Memory B cell (primary cell): ENCODE measurements at places on chromosomes 11 and 22.

GRCh38 chr11:43012606-43013005, 299.2 kb upstream of the API5 start:
- DNase-seq = no peak

- DNase-seq = no peak
Measured at GRCh38 chr22:20859615-20860014, 808 bp downstream of the SNAP29 start.

- peak; percentile 31 for DNase-seq
Measured at GRCh38 chr11:32960553-32961164, 55.0 kb upstream of the DEPDC7 start.

GRCh38 chr22:44642096-44642644, 59.8 kb upstream of the PRR5 start:
- no peak for DNase-seq

DNA sequence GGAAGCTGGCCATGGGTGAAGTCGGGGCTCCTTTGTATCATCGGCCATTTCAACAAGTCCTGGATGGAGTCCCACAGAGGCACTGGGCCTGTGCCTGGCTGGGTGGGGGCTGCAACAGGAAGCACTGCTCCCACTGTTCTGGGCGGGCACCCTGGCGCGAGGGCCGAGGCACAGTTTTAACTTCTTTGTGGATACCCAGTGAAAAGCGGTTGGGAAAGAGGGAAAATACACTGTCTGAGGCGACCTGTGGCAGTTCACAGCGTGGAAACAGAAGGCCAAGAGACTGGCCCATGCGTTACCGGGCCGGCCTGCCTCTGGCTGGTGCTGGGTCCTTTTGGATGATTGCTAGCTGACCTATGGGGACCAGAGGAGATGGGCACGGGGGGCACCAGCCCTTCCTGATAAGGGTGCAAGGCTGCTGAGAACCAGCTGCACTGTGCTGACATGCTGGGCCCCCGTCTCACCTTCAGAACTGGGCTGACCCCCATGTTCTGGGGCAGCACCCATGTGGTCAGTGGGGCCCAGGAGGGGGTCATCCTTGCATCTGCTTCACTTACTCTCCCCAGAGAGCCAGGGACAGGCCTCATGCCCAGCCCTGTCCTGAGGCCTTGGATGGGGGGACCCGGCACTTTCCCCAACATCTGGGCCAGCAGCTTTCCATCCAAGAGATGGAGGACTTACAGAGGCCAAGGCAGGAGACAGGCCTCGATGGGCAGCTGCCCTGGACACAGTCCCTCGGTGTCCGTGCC, 4.2 kb downstream of the OVOL1 start:
- DNase-seq = no peak

DNA sequence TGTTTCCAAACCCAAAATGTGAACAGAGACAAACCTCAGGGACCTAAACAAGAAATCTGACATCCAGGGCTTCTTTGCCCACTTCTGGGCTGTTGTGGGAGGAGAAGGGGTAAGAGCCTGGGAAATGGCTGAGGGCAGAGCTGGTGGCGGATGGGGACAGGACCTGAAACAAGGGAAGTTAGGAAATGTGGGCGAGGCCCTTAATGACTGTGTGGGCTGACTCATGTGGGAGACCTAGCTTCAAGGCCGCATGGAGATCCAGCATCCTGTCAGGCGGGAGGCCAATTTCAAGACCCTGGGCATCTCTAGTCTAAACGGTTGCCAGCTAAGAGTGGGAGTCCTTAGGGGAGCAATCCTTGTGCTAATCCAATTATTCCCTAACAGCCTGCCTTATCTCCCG, 2.1 kb upstream of the OAF start:
- DNase-seq = no peak

- DNase-seq = peak; percentile 3
Measured at GRCh38 chr22:17370026-17370765, 936 bp downstream of the CECR2 start.

- DNase-seq = peak; percentile 19
Measured at GRCh38 chr22:17639247-17639741, 737 bp downstream of the BCL2L13 start.

DNA sequence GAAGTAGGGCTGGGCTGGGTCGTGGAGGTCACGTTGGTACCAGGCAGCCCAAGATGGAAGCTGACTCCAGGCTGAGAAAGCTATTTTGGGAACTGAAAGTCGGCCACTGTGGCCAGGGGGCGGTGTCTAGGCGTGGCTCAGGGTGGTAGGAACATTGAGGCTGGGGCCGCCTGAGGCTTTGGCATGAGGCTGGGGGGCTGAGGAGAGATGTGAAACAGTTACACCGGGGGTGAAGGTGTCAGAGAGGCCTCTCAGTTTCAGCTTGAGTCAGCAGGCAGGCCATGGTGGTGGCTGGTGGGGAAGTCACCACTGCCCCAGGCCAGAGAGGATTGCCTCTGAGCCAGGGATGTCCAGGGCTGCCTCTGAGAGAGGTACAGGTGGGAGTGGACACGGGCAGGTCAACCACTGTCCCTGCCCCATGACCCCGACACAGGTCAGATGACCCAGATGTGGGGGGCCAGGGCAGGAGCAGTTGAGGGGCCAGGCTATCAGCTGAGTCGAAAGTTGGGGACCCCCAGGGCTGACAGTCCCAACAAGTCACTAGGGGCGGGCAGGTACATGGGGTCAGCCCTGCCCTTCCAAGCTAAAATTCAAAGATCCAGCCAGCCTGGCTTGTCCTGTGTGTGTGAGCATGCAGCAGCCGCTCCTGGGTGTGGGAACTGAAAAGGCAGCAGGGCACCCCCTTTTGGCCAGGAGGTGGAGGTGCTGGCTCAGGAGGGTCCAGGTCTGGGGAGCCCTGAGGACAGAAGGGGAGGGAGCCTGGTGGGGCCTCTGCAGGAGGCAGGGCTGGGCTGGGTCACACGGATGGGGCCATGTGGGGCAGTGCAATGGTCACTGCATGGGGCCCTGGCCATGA, 7.2 kb downstream of the KCNK7 start:
- peak; percentile 69 for DNase-seq

GRCh38 chr11:88799771-88800500, 265.8 kb downstream of the GRM5 start:
- DNase-seq = no peak

- no peak for DNase-seq
Measured at GRCh38 chr11:45870706-45871105, 14.7 kb upstream of the MAPK8IP1 start.

DNA sequence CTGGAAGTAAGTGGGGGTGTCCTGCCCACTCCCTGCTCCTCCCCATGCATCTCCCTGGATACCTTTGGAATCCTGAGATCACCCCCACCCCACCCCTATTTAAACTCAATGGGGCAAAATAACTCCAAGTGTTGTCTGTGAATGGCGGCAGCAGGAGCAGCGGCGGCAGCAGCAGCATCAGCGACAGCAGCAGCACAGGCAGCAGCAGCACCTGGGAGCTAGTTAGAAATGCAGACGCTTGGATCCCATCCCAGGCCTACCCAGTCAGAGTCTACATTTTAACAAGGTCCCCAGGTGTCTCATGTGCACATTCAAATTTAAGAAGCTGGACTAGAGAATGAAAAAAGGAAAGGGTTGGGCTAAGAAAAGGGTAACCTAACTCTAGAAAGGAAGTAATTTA, 82.6 kb downstream of the SEZ6L start:
- no peak for DNase-seq

GRCh38 chr22:49497266-49497665, 330.4 kb downstream of the BRD1 start:
- DNase-seq = no peak

- DNase-seq = no peak
Measured at GRCh38 chr22:38834215-38834953, 9.4 kb downstream of the NPTXR start.

- no peak for DNase-seq
Measured at GRCh38 chr11:97883086-97883485, 1137.7 kb upstream of the CNTN5 start.

- DNase-seq = no peak
Measured at GRCh38 chr11:118530180-118530682, 761 bp upstream of the TMEM25 start.

DNA sequence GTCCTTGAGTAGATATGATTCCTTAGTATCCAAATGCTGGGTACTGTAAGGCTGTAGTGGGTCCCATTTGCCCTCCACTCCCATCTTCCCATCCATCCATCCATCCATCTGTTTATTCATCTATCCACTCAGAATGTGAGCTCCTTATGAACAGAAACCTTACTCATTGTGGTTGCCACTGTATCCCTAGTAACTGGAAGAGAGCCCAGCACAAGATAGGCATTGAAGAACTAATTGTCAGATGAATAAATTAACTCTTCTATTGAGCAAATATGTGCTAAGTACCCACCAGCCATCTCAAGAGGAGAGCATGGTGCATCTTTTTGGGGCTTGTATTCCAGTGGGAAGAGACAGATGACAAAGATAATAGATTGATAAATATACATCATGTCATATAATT, 86.4 kb upstream of the SEZ6L start:
- DNase-seq = no peak

DNA sequence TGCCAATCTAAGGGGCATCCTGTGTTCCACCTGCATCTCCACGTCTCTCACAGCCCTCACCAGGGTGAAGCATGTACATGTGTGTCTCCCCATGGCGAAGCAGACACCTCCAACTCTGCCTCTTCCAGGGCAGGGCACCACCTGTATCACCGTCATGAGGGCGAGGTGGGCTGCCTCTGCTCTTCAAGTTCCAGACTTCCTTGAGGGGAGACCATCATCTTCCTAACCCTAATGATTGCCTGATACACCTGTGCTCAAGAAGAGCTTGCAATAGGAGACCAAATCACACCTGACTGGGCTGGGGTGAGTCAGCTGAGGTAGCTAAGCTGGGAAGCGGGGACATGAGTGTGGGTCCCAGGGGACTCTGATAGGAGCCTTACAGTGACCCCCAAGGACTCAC, 43.7 kb downstream of the GAB4 start:
- no peak for DNase-seq

- DNase-seq = no peak
Measured at GRCh38 chr11:110071197-110071596, 22.0 kb upstream of the ZC3H12C start.

- DNase-seq = no peak
Measured at GRCh38 chr11:76673176-76674142, 2.9 kb upstream of the LRRC32 start.

DNA sequence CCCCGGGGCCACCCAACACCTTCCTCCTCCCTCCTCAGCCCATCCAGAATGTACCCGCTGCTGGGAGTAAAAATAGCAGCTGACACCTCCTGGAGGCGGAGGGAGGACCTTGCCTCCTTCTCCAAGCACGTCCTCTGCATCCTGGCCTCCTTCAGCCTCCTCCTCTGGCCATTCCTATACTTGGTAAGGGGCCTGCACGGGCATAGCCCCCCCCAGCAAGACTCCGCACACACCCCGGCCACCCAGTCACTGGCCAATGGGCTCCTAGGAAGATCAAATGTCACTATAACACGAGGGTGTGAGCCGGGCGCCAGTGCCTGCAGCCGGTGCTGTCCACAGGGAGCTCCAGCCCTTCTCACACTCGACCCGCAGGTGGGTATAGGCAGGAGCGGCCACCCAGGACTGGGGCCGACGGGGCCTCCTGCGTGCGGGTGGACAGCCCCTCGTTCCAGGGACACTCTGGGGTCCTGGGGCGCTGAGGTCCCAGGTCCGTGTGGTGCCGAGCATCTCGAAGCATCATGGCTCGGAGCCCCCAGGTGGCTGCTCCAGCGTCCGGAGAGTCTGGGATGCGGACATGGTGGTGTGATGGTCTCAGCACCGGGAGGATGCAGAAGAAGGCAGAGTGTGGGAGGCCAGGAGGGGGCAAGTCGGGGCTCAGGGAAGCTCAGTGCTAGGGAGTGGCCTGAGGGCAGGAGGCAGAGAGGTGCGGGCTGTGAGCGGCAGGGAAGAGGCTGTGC, at the start of gene TNNT3:
TNNT3 (plus strand) TSS at position 313 of the 737 bp plus-strand sequence. CDS start 3,172 bp downstream, outside the sequence.
- no peak for DNase-seq

DNA sequence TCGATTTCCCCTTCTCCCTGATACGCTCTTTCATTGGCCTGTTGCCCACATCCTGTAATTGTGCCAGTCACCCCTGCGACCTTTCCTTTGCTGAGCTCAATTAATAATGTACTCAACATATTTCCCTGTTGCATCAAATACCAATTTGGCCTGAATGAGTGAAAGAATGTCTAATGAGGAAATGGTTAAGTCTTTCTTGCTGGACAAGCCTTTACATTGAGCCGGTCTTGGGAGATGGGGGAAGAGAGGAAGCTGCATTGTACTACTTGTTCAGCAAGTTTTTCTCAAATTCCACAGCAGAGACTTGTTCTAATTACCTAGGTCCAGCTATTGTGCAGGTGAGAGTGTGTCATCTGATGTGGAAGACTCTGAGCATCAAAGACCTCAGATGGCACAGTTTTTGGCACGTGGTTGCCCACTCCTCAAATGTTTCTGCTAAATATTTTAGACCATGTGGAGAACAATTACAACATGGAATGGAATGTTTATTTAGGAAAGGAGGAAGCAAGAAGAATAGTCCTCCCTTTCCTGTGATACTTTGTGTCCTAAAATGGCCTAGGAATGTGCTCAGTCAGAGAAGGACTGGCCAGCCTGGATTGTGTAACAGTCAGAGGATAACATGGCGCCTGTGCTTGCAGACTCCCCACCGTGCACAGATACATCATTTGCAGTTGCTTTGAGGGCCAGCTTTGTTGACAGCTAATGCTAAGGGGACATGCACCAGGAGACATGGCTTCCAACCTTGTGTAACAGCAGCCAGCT, 129.5 kb upstream of the E2F8 start:
- DNase-seq = no peak

- DNase-seq = no peak
Measured at GRCh38 chr11:127675581-127675980, 675.0 kb upstream of the KIRREL3 start.

- no peak for DNase-seq
Measured at GRCh38 chr22:38243007-38243765, 29.6 kb downstream of the TMEM184B start.

DNA sequence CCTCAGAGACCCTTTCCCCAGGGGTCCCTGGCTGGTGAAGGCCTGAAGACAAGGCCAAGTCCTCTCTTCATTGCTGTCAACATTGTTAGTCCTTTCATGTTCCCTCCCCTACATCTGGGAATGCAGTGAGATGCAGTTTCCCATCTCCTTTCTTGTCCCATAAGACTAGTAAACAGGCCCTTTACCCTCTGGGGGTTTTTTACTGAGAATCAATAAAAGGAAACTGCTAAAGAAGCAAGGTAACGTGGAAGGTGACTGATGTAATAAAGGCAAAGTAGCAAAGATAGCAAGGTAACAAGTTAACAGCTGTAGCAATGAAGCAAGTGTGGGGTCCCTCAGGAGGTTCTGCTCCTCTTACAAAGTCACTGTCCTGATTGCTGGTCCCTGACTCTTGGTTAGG, 37.3 kb downstream of the TEAD1 start:
- no peak for DNase-seq

- no peak for DNase-seq
Measured at GRCh38 chr11:12090061-12090591, 20.3 kb upstream of the MICAL2 start.

GRCh38 chr11:106331176-106331575, 253.7 kb downstream of the AASDHPPT start:
- no peak for DNase-seq

DNA sequence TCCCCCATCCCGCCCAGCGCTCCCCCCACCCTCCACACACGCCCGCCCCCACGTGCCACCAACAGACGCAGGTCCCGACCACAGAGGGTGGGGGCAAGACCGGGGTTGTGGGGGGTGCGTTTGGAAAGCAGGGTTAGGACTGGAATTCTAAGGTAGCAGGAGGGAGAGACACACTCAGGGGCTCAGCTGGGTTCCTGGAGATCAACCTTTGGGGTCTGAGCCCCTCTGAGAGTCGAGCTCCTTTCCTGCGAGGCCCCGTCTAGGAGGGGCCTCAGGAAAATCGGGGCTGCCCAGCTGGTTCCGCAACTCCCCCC, 429 bp downstream of the PGGHG start:
- no peak for DNase-seq
